Left renal cortex interstitium (tissue), 4 donors: ENCODE measurements at places on chromosomes 12 and 14.

- DNase-seq: no peak
Observed at GRCh38 chr14:103140316-103141109, 17.3 kb downstream of the TNFAIP2 start.

DNA sequence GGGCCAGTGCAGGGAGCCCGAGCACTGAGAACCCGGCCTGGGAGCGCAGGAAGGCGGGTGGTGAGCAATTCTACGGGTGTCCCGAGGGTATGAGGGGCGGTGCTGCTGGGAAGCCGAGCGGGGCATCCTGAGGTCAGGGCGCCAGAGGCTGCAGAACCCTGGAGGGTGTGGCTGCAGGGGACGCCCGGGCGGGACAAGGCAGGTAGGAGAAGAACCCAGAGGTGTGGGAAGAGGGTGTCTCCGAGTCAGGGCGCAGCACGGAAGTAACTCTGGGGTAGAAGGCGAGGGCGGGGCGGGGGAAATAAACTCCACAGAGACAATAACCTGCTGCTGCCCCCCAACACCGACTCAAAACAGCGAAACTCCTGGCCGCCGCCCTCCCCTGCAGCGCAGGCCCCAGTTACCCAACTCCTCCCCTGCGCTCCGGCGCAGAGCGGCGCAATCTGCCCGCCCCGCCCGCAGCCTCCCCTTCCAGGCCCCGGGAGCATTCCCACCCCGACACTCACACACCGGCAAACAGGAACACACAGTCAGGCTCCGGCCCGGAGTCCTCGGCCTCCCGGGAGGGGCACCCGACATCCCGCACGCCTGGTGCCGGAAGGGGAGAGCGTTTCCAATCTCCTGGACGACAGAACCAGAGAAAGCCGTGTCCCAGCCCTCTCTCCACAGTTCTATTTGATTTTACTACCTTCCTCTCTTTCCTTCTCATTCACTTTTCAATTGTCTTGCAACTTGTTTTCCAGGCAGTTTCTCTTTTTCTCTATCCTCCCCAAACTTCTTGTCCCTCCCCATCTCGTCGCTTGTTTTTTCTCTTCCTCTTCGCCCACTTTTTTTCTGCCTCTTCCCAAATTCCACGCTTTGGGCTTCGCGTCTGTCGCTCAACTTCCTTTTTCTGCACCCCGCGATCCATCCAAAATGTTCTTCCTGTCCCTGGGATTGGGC lies 2.4 kb downstream of the HRK start:
- DNase-seq: no peak

DNA sequence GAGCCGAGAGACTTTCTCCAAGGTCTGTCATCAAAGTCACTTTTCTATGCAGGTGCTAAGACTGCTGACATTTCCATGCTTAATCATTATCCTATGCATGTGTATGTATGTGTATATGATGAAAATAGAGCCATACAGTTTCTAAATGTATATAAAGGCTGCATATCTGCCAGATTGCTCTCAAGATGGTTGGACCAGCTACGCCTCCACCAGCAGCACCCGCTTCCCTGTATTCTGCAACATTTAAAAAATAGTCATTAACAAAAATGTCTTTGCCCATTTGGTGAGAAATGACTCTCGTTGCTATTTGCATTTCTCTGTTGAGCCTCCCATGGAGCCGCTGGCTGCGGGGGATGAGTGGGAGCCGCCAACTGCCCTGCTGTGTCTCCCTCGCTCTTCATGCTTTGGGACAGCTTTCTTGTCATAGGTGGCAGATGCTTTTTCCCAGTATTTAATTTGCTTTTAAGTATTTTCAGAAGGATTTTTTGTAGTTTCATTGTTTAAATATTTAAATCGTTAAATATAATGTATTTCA lies 54.7 kb downstream of the DYNC1H1 start:
- no peak for DNase-seq

DNA sequence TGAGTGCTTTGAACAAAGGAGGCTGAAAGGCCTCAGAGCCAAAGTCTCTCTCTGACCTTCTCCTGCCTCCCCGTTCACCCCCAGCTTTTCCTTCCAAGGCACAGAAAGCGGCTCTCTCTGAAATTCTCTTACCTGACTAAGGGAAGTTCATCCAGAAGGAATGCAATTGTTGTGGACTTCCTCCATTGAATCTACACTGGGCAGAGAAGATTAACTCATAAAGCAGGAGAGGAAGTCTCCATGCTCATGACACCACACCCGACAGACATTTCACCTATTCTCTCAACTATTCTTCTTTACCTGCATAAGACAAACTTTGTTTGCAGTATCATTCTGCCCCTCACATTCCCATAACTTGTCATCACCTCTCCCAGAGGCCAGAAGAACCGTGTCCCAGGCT lies 129.3 kb upstream of the CCDC175 start:
- DNase-seq: no peak

DNA sequence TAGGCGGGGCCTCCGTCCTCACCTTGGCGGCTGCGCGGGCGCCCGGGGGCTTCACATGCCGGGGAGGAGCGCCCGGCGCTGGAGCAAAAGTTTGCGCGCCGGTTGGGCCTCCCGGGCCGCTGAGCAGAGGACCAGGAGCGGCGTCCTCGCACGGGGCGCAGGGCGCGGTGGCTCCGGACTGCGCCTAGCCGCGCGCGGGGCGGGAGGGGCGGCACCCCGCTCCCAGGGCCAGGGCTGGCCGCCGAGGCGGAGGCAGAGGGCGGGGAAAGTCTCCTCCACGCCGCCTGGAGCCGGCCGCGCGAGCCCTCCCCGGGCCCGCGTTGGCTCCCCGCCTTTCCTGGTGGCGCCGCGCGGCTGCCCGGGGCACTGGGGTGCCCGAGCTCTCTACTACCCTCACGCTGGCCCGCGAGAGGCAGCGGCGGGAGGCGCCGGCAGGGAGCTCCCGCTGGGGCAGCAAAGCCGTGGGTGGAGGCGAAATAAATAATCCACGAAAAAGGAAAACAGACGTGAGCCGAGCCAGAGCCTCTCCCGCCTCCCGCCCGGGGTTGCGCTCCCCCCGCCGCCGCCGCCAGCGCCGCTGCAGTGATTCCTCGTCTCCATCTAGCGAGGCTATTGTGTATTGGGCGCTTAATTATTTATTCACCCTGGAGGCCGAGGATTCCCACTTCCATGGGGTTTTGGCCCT lies 400 bp upstream of the PRIMA1 start:
- DNase-seq: peak; percentile 31

GRCh38 chr14:94412671-94413638 lies 24.6 kb upstream of the SERPINA1 start:
- no peak for DNase-seq
